ENCODE measurements at places on chromosomes 6 and 20. TPM values are rescaled to one million over a fixed set of nuclear protein-coding genes. Genes with fewer than 3 reads are reported as not detected.

The GSTA3 gene
- 0.17 TPM for total RNA-seq

The ARHGAP40 gene
- not detected for total RNA-seq

The VSX1 gene
- total RNA-seq = not detected

The MLN gene
- not detected for total RNA-seq

The PARD6B gene
- 0.26 TPM for total RNA-seq

The NKX2-4 gene
- total RNA-seq = not detected

The C6orf141 gene
- total RNA-seq = 0.17 TPM

The RRBP1 gene
- 240 TPM for total RNA-seq

The FOXF2 gene
- total RNA-seq = 31.2 TPM

The DOP1A gene
- total RNA-seq = 22.8 TPM

The EMILIN3 gene
- total RNA-seq = under 0.01 TPM

The MSH5 gene
- total RNA-seq = 2.7 TPM

The LHFPL5 gene
- not detected for total RNA-seq

The SLC17A4 gene
- total RNA-seq = not detected

The ZDHHC14 gene
- 3.5 TPM for total RNA-seq

The SPEF1 gene
- total RNA-seq = 0.26 TPM

All from bronchial smooth muscle cell (primary cell).